LNCaP clone FGC (cell line): ENCODE measurements at places on chromosomes 11 and 22.

GRCh38 chr22:24391836-24392217 is 35.6 kb upstream of the ADORA2A start:
- DNase-seq = no peak

DNA sequence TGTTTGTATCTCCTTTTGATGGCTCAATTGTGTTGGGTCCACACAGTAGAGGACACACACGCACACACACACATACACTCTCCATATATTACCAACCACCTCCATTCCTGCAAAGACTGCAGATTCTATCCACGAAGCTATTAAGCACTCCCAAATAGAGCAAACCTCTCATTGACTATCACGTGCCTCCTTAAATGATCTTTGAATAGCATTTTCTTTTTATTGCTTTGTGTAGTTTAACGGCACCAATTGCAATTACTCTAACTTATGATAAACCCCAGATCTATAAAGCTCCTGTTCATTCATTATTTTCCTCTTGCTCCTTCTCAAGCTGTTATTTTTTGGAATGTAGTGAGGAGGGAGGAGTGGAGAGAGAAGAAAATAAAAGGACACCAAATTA is 204.7 kb downstream of the ST3GAL4 start:
- no peak for DNase-seq

DNA sequence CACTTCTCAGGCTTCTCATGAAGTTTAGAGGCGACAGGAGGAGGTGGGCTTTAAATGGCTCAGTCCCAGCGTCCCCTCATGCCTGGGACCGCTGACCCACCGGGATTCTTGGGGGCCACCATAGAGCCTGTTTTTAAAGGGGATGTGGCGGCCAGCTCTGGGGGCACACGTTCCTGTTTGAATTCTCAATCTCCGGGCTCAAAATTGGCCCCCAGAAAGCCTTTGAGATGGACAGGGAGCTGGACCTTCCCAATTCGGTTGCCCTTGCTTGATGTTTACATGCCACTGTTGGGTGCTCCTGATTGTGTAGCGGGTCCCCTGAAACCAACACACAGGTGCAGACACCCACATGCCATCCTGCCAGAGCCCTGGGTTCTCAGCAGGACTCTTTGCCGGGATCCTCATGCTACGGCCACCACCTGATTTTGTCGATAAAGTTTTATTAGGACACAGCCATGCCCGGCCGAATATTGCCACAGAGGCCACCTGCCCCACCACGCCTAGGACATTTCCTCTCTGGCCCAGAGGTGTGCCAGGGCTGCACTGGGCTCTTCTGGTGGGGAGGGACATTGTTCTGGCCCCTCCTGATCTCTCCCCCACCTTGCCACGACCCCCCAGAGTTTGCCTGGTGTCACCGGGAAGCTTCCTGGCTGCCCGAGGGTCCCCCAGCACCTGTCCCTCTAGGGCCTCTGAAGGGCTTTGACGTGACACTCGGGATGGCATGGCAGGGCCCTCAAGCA is 71.6 kb downstream of the KCNQ1 start:
- DNase-seq = no peak

- DNase-seq = no peak
Measured at GRCh38 chr11:79406376-79406775, 34.5 kb downstream of the TENM4 start.

GRCh38 chr22:20058989-20059770 is 20.9 kb upstream of the DGCR8 start:
- no peak for DNase-seq

DNA sequence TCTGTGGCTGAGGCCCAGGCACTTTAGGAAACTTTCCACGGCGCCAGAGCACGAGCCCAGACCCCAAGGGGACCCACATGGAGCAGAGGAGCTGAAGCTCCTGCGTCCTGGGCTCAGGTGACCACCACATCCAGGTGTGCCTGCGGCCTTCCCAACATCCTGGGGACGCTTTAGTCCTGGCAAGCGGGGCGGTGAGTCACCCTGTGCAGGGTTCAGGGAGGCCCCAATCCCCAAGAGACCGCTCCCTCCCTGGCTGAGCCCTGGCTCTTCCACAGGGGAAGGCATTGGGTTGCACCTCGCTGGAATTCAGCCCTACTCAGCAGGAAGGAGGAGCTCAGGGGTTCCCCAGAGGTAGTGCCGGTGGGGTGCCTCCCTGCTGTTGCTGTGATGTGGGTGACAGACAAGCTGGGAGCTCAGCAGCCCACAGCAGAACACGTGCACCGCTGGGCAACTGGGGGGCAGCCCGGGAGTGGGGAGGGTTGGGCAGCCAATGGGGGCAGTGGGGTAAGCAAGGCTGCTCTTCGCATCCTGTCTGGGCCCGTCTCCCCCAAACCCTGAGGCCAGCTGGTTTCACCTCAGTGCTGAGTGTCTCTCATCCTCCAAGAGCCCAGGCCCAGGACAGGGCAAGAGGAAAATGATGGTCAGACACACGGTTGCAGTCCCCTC is 802.8 kb downstream of the BRD1 start:
- no peak for DNase-seq

DNA sequence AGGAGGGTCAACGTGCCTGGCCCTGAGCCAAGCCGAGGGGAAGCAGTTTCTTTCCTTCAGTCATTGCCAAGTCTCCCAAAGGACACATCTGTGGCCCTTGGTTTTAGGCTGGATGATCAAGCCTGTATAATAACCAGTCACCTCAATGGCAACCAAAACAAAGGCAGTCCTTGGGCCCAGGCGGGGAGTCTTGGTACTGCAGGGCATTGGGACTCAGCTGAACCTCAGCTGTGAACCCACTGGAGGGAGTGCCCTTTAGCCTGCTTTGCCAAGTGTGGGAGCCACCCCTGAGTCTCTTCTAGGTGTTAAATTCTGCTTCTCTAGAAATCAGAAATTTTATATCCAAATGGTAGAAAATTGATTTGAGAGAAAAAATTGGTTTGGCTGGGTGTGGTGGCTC is 36.9 kb downstream of the CPT1A start:
- no peak for DNase-seq

- DNase-seq = no peak
Measured at GRCh38 chr11:130215531-130216220, 56.1 kb downstream of the ST14 start.

DNA sequence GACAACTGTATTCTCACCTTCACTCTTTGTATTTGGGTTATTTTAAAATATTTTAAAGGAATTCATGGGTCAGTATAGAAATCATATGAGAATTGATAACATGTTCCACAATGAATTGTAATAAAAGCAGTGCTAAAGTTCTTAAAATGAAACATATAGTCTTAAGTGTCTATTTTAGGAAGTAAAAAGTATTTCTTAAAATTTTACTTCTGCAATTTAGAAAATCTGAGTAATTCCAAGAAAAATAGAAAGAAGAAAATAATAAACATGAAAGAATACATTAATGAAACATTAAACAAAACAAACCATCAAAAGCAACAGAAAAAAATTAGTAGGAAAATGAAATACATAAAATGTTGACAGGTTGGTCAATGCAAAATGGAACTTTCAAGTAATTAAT is 332.4 kb downstream of the ETS1 start:
- DNase-seq = no peak
